ENCODE measurements at places on chromosomes 3 and 15.

- no peak for DNase-seq
Measured at GRCh38 chr15:25777037-25777436, 86.1 kb downstream of the ATP10A start.

- no peak for DNase-seq
Measured at GRCh38 chr3:171525437-171525836, 65.2 kb upstream of the TNIK start.

DNA sequence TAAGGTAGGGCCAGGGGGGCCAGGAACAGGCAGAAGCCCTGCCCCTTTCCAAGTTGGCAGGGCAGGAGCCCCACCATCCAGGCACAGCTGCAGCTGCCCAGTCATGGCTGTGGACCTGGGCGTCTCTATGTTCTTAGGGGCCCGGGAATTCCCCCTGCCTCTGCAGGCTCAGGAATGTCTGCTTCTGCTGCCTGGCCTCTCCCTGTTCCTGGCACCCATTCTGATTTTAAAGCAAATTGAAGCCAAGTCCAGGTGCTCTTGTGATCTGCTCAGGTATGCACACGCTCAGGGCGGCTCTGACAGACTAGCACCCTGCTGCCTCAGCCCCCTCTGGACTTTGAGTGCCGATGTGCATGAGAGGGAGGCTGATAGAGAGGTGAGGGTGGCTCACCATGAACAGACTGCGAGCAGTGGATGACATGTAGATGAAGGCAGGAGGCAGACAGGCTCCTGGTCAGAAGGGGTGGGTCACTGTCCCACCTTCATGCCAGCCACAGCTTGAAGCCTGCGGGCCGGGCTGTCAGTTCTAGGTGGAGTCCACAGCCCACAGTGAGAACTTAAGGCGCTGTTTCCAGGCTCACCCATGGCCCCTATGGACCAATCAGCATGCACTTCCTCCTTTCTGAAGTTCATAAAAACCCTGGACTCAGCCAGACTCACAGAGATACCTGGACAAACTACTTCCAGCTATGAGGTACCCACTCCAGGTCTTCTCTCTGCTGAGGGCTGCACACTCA lies 747.8 kb upstream of the GBE1 start:
- no peak for DNase-seq

DNA sequence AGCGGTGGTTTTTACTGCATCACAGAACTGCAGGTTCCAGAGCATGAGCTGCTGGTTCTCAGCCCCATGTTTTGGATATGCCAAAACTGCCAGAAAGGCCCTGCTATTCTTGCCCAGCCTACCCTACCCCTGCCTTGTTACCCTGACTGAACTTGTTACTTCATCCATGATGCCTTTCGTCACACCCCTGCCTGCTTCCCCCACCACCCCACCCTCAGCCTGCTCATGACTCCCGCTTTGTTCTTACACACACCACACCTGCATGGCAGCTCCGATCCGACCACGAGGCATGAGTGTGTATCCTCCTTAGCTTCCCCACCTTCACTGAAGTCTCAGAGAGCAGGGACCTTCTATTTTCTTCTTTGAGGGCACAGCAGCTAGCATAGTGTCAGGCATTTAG lies 5.1 kb upstream of the TM4SF1 start:
- DNase-seq: no peak

GRCh38 chr3:167151636-167152035 lies 228.5 kb downstream of the ZBBX start:
- DNase-seq: no peak

DNA sequence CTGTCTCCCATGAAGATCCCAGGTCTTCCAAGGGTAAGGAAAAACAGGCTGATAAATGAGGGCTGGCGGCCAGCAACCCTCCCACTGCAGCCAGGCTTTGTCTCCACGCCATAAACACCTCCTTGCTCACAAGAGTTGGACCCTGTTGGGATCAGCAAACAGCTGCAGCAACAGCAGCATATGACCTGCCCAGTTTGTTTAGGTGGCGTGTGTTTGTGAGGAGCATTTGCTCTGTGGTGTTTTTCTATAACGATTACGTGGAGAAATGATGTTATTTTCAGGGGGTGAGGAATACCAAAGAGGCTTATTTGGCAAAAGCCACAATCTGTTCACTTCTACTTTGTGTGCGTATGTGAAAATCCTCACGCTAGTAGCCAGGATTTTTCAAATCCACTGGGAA lies 58.5 kb downstream of the RFTN1 start:
- DNase-seq: no peak

- DNase-seq: no peak
Measured at GRCh38 chr3:105564546-105565288, 198.0 kb downstream of the ALCAM start.

DNA sequence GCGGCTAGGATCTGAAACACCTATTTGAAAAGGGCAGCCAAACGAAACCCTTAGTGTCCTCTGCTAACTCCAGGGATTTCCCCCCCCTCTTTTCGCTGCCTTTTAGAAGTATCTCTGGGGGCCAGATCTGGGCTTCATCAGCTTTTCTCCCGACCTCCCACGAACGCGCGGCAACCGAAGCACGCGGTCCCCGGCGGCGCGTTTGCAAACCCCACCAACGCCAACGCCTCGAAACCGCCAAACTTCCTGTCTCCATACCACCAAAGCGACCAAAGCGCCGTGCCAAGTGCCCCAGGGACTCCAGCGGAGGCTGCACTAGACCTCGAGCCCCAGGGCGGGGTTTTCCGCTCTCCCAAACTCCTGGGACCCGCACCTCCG lies 155.8 kb upstream of the FRMD4B start:
- no peak for DNase-seq

- DNase-seq: no peak
Measured at GRCh38 chr3:21662403-21662802, 88.6 kb downstream of the ZNF385D start.

- no peak for DNase-seq
Measured at GRCh38 chr15:101068961-101069653, 149.9 kb downstream of the LRRK1 start.

DNA sequence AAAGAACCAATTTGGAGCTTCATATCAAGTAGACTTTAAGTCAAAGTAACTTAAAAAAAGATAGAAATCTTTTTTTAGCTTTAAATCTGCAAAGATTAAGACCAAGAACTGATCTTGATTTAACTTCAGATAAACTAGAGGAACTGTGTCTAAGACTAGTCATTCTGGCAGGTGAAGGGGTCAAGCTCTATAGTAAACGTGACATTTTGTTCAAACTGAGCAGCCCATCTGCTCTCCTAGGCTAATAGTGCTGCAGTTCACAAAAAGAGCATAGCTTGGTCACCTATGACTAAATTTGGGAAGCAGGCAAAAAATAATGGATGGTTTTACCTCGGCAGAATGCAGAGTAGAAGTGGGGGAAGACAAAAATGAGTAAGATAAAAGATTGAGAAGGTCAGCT lies 168.8 kb upstream of the ALCAM start:
- DNase-seq: no peak

- DNase-seq: no peak
Measured at GRCh38 chr3:10328460-10329071, 7.7 kb upstream of the SEC13 start.

All from hematopoietic multipotent progenitor cell (in vitro differentiated cells).